ENCODE measurements at places on chromosomes 11 and 22.

GRCh38 chr22:41621911-41622179 lies 750 bp downstream of the XRCC6 start:
- no peak for DNase-seq

GRCh38 chr22:30221121-30221992 lies 25.2 kb downstream of the LIF start:
- no peak for DNase-seq

- DNase-seq: no peak
Observed at GRCh38 chr11:24513479-24514218, 16.8 kb downstream of the LUZP2 start.

DNA sequence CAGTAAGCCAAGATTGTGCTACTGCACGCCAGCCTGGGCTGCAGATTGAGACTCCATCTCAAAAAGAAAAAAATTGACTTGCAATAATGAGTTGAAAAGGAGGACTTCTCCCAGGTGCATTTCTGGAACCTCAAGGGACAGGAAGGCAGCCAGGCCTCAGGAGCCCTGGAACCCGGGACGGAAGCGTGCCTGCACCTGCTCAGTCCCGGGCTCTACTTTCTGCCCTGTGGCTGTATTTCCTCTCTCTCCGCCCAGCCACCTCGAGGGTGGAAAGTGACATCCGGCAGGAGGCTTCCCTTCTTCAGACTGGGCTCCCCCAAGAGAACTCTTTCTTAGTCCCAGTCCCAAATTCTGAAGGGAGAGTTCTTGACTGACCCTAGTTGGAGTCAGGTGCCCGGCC lies 20.2 kb upstream of the GAL start:
- DNase-seq: no peak

DNA sequence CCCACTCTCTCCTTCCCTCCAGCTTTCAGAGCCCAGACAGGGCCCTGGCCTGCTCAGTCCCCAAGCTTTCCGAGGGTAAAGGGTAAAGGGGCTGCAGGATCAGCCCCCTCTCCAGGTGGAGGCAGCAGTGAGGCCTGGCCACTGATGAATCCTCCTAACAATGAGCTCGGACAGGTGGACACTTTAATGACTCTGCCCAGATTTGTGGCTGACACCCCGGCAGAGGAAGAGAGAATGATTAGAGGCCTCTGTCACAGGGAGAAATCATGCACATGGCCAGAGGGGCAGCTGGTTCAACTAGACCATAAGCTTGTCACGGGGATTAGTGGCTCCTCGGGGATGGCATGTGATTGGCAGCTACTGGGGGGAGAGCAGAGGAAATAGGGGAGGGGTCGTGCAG lies 587.5 kb upstream of the B3GAT1 start:
- DNase-seq: no peak

- no peak for DNase-seq
Observed at GRCh38 chr11:134501406-134502152, 89.5 kb upstream of the B3GAT1 start.

DNA sequence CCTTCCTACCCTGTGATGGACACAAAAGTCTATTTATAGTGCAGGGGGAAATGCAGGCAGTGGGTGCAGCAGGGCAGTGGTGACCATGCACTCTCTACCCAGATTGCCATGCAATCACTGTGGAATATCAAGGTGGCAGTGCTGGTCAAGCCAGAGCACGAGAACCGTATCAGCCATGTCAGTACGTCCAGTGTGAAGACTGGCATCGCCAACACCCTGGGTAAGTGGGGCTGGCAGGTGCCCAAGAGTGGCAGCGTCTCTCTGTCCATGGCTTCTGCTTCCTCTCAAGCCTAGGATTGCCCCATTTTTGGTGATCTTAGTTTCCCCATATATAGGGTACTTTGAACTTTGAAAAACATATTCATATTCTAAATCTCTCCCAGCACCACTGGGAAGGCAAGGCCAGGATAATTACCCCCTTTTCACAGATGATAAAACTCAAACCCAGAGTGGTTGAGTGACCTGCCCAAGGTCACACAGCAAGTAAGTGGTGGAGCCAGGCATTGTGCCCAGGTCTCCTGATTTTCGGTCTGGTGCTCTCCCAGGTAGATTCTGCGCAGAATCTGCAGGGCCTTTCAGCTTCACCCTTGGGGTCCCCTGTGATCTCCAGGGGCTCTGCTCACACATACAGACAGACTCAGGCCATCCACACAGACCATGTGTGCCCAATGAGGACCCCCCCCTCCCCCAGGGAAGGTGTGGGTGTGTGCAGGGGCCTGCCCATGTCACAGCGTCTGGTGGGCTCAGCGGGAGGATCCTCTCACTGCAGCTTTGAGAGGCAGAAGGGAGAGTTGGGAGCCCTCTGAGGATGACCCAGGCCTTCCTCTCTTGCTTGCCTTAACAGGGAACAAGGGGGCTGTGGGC lies 7.1 kb downstream of the INPPL1 start:
- no peak for DNase-seq

- no peak for DNase-seq
Observed at GRCh38 chr11:35330931-35331330, 88.4 kb downstream of the SLC1A2 start.

DNA sequence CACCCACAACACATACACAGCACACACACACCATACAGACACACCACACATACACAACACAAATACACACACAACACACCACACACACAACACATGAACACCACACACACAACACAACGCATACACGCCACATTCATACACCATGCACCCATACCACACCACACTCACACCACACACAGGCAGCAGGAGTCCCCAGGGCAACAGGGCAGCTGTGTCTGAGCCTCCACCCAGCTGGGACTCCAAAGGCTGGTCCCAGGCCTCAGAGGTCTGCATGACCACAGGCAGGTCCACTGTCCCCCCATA lies 3.3 kb upstream of the WNT7B start:
- DNase-seq: no peak

DNA sequence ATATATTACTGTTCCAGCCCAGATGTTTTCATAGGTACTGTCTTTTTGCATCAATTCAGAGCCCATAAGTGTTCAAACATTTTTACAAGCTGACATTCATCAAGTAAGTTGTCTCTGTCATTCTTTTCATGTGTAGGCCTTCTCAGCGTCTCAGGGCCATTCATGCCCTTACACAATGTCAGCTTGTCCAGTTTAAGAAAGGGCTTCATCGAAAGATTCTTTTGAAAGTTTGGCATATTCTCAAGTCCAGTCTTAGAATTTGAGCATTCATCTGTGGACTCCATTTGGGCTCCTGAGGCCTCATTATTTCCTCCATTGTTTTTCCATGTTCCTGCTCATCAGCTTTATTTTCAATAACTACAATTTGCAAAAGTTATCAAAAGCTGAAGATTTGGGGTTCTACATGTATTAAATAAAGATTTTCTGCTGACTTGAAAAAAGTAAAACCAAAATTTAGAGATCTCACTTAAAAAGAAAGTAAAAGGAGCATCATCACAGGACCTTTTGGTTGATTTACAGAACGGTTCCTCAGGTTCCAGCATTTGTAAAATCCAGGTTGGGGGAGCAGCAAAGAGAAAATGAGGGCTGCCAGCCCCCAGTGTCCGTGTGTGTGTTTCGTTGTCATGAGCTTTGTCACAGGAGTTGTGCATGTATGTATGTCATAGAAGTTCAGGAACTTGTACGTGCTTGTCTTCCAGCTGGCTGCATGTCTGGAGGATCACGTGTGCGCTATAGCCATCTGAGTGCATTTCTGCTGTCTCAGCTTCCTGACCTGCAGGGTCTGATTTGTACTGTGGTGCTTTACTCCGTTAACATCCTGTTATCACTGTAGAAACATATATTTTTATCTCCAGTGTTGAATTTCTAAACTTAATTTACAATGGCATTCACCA lies 15.6 kb downstream of the MOV10L1 start:
- DNase-seq: no peak

DNA sequence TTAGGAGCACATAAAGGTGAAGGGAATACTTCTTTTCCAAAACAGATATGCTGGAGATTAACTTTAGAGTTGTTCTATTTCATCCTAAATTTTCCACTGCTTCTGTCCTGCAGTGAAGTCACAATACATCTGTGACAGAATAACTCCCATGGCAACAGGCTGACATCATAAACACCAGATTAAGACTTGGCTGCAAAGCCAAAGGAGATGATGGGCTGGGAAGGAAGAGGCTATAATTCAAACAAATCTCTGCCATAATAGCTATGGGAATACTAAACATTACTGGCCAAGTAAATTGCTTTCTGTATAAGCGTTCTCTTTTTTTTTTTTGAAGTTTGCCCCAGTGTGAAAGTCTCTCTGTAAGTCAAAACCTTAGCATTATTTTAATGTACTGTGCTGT lies 107.7 kb downstream of the CADM1 start:
- DNase-seq: no peak

DNA sequence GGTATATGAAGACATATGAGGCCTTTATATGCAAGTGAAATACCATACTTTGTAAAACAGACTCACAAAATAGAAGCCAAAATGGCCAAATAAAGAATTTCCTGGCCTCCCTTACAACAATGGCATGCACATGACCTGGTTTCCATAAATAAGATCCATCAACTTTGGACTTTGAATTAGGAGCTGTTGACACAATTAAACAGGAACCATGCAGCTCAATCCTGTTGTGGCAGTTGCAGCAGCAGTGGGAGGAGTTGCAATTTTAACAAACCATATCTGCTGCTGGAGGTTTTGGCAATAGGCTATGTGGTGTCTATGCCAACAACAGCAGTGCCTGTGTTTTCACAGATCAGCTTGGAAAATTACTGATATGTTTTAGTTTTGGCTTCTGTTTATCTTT lies 818.6 kb downstream of the FAM181B start:
- no peak for DNase-seq

DNA sequence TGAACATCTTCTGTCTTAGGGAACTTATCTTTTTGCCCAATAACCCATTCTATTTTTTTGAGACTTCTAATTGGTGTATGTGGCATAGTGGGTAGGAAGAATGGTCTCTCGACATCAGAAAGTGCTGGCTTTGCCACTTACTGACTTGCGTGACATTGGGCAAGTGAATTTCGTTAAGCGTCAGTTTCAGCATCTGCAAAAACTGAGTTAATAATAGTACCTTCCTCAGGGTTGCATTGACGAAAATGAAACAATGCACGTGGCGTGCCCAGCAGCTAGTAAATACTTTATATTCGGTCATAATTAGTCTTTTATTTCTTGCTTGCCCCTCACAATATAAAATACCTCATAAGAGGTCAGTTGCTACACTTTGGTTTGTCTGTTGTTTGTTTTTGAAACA lies 12.5 kb upstream of the GRIK4 start:
- no peak for DNase-seq

GRCh38 chr11:76769645-76770586 lies 13.2 kb upstream of the TSKU start:
- DNase-seq: peak; percentile 58

- no peak for DNase-seq
Observed at GRCh38 chr11:121478895-121479697, 26.3 kb upstream of the SORL1-AS1 start.

DNA sequence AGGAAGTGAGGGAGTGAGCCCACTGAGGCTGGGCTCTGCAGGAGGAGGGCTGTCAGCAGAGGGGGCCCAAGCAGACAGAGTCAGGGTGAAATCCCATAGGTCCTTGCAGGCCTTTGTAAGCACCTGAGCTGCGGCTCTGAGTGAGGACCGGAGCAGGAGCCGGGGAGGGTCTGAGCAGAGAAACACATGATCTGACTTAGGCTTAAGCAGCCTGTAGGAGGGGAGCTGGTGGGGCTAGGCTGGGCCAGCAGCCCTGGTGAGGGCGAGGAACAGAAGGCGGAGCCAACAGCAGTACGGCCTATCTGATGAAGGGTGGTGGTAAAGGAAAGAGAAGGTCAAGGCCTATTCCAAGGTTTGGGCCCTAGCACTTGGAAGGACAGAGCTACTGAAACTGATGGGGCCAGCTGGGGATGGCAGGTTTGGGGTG lies 26.9 kb upstream of the CBX7 start:
- no peak for DNase-seq

GRCh38 chr22:40426594-40427333 lies 56.4 kb downstream of the SGSM3 start:
- DNase-seq: peak; percentile 92

- DNase-seq: no peak
Observed at GRCh38 chr11:112481431-112481830, 220.8 kb upstream of the PLET1 start.

- no peak for DNase-seq
Observed at GRCh38 chr11:126809514-126810289, 190.9 kb downstream of the KIRREL3 start.

DNA sequence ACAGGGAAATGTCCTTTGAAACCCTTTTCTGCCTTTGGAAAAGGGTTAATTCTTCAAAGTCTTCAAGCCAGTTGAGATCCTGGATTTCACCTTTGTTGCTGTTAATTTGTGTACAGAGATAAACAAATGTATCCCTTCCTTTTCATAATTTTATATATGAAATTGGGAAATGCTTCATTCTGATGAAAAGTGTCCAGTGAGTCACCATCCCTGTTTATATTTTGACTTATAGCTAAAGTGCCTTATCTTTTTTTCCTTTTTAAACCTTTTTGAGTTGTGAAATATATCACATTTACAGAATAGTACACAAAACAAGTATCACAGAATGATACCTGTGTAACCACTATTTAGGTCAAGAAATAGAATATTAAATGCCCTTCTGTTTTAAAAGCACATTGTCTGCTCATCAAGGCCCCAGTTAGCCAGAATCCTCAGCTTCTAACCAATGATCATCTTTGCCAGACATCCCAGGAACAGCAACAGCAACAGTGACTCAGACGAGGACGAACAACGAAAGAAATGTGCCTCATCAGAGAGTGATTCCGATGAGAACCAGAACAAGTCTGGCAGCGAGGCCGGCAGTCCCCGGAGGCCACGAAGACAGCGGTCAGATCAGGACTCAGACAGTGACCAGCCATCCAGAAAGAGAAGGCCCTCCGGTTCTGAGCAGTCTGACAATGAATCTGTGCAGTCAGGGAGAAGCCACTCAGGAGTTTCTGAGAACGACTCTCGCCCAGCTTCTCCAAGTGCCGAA lies 27.3 kb downstream of the CTR9 start:
- no peak for DNase-seq

- DNase-seq: no peak
Observed at GRCh38 chr22:37290737-37291136, 8.4 kb downstream of the CYTH4 start.

DNA sequence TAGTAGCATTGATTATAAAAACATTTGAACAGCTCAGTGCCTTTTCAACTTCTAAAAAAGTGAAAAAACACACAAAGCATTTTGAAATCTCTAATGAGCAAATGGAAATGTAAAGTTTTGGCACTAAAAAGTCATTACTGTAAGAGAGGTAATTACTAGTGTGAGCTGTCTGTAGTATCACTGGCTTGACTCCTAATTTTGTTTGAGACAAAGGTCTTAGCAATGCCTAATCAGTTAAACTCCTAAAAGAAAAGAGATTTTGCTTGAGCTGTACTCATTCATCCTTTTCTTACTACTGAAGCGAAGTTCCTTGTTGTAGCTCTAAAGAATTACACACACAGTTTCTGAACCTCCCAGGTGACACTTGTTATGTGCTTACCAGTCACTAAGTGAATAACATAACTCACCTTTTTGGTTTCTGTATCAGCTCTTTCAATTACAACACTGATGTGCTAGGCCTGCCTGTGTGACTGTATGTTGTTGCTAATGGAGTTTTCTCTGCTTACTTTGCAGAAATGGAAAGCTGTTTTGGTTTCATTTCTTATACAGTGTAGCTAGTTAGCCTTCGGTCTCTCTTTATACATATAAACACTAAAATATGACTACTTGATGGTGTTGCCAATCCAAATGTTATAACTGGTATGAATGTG lies 924.4 kb upstream of the TENM4 start:
- DNase-seq: no peak

GRCh38 chr11:25252854-25253253 lies 756.0 kb downstream of the LUZP2 start:
- no peak for DNase-seq

- DNase-seq: no peak
Observed at GRCh38 chr11:55324500-55324899, 18.5 kb upstream of the OR4A16 start.

- no peak for DNase-seq
Observed at GRCh38 chr11:45900916-45901617, 6.0 kb downstream of the FREY1 start.

Data from SJSA1 (cell line).